ENCODE measurements at places on chromosomes 2 and 18. TPM values are rescaled to one million over a fixed set of nuclear protein-coding genes. Genes with fewer than 3 reads are reported as not detected.

DNA sequence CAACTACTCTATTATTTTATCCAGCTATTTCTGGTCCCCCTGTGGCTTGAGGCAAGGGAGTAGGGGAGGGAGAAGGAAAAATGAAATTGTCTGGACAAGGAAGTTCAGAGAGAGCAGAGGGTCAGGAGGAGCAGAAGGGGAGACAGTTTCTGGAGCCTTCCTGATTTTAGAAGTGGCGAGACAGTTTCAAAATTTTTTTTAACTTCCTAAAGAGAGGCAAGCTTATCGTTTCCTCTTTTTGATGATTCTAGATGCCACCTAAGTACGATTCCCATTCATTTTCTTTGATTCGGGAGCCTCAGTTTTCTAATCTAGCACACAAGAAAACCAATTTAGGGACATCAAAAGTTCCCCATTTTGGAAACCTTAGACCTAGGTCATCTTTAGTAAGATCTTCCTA, 96.9 kb upstream of the B3GNT2 start:
- H3K4me3 ChIP-seq = no peak overlapping the region
- H3K4me1 ChIP-seq = peaks cover 4% of the 10 kb centered on the region
- no peak for DNase-seq
- no peaks in the 10 kb centered on the region for H3K27me3 ChIP-seq
- no peak overlapping the region for H3K27ac ChIP-seq
- H3K36me3 ChIP-seq = no peaks in the 10 kb centered on the region

DNA sequence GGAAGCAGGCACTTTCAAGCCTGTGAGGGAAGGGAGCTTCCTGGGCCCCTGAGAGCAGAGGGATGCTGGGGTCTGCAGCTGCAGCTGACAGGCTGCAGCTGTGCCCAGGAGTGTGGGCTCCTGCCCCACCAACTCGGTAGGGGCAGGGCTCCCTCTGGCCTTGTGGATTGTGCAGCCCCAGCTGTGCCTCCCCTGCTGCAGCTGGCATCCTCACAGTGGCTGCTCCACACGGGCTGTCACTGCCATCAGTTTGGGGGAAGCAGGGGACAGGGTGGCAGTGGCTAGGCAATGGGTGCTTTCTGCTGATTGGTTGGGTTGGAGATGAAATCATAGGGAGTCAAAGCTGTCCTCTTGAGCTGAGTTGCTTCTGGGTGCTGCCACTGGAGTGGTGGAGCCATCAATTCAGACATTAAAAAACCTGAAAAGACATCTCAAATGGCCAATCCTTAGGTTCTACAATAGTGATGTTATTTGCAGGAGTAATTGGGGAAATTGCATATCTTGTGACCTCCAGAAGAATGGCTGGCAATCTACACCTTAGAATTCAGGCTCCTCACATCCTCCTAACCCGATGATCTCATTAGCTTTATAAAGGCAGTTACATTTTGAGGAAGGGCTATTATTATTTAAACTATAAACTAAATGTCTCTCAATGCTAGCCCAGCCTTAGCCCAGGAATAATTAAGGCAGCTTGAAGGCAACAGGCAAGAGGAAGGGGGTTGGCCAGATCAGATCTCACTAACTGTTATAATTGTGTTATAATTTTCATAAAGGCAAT, 41.3 kb downstream of the FAM171B start:
- H3K27ac ChIP-seq = peak overlapping the region; percentile 42
- no peaks in the 10 kb centered on the region for H3K4me1 ChIP-seq
- H3K4me3 ChIP-seq = peak overlapping the region; percentile 69
- DNase-seq = no peak

- peaks cover 3% of the 10 kb centered on the region for H3K27me3 ChIP-seq
- peaks cover 18% of the 10 kb centered on the region for H3K4me1 ChIP-seq
- DNase-seq = no peak
- H3K36me3 ChIP-seq = peaks cover 28% of the 10 kb centered on the region
These were observed 116.5 kb downstream of the PXDN start for GRCh38 chr2:1627628-1628381.

- peaks cover 2% of the 10 kb centered on the region for H3K4me1 ChIP-seq
- DNase-seq = no peak
- H3K36me3 ChIP-seq = peaks cover 6% of the 10 kb centered on the region
- H3K27me3 ChIP-seq = peaks cover 3% of the 10 kb centered on the region
These were observed 68.8 kb downstream of the LBH start for GRCh38 chr2:30300122-30300455.

Gene SLC8A1
- total RNA-seq = 0.80 TPM

Gene RESP18
- total RNA-seq = not detected
